Activated T-cell treated with anti-CD3 and anti-CD28 coated beads, Interleukin-2, amount 50 U/mL, for 72 hours (primary cell): ENCODE measurements at places on chromosomes 5 and 9. TPM values are rescaled to one million over a fixed set of nuclear protein-coding genes. Genes with fewer than 3 reads are reported as not detected.

Gene SQSTM1
- 213 TPM for total RNA-seq

Gene UBTD2
- total RNA-seq: 6.5 TPM

Gene CDH18
- total RNA-seq: not detected

Gene ANP32B
- total RNA-seq: 361 TPM

Gene CTNND2
- total RNA-seq: not detected

Gene SELENOP
- total RNA-seq: 0.16 TPM

Gene PARP8
- total RNA-seq: 53.3 TPM

DNA sequence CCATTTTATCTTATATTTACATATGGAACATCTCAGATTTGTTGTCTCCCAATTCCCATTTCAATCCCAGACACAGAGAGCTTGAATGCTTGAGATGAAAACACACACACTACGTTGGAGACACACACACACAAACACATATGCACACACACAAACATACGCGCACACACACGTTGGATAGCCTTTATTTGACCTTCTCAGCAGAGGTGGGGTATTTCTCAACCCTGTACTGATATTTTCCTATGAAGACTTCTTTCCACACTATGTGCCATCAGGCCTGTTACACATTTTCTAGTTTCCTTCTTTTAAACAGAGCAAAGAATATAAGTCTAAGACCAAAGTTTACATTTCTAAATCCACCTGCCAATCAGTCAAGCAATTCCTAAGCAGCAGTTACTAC is 291.0 kb downstream of the TAF11L14 start:
- no peaks in the 10 kb centered on the region for H3K4me1 ChIP-seq
- H3K4me3 ChIP-seq: no peak overlapping the region
- no peaks in the 10 kb centered on the region for H3K27me3 ChIP-seq
- H3K36me3 ChIP-seq: no peaks in the 10 kb centered on the region
- DNase-seq: no peak

GRCh38 chr9:117521293-117521692 is 106.4 kb upstream of the ASTN2 start:
- no peaks in the 10 kb centered on the region for H3K4me1 ChIP-seq
- H3K4me3 ChIP-seq: no peak overlapping the region
- no peak for DNase-seq

- peaks cover 7% of the 10 kb centered on the region for H3K27me3 ChIP-seq
- no peak overlapping the region for H3K4me3 ChIP-seq
- no peaks in the 10 kb centered on the region for H3K36me3 ChIP-seq
- no peak overlapping the region for H3K27ac ChIP-seq
- peaks cover 26% of the 10 kb centered on the region for H3K4me1 ChIP-seq
Measured at GRCh38 chr5:91178461-91178860, 204.7 kb downstream of the ARRDC3 start.

DNA sequence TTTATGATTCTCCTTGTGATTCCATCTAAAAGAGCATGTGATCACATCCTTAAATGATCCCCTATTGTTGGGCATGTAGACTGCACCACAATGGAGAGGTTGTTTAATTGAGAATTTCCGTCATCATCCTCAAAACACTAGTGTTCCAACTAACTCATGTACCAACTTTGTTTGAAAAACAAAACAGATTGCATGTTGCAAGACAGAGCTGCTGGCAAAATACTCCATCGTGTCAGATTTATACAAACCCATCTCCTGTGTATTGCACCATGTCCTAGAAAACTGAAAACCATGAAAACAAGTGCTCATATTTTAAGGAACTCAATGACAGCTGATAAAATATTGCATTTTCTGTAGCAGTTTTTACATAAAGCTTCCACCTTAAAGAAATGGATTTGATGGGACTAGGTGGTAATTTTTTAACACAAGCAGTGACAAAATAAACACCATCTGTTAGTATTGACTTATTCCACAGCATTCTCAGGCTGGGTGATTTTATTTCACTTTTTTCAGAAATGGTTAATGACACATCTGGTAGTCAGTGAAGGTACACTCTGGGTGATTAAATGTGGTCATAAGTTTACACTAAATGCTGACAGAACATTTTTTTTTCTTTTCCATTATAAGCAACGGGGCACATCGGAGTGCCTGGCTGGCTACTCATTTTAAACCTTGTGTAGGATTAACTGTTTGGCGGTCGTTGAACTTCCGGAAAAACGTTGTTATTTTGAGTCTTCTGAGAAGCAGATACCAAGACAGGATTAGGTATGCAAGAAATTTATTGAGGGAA is 602.9 kb upstream of the WWC1 start:
- H3K27me3 ChIP-seq: no peaks in the 10 kb centered on the region
- DNase-seq: no peak
- no peaks in the 10 kb centered on the region for H3K36me3 ChIP-seq
- H3K4me3 ChIP-seq: no peak overlapping the region
- H3K4me1 ChIP-seq: no peaks in the 10 kb centered on the region

DNA sequence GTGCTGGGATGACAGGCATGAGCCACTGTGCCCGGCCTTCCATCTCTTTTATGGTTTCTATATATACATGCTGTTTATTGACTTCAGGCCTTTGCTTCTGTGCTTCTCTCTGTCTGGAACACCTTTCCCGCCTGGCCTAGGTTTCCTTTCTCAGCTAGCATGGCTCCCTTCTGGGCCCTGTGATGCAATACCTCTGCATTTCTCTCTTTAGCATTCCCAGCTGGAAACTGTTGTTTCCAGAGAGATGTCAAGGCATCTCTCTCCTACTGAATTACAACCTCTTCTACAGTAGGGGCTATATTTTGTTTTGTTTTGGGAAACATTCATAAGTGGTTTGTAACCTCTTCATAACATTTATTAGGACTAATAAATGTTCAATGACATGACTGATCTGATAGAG is 57.1 kb downstream of the RPS23 start:
- H3K27ac ChIP-seq: no peak overlapping the region
- H3K27me3 ChIP-seq: no peaks in the 10 kb centered on the region
- H3K4me3 ChIP-seq: no peak overlapping the region
- no peaks in the 10 kb centered on the region for H3K36me3 ChIP-seq
- peaks cover 8% of the 10 kb centered on the region for H3K4me1 ChIP-seq

GRCh38 chr9:36145970-36146369 is 9.4 kb downstream of the GLIPR2 start:
- H3K4me1 ChIP-seq: peaks cover 93% of the 10 kb centered on the region
- H3K4me3 ChIP-seq: no peak overlapping the region
- H3K27ac ChIP-seq: no peak overlapping the region
- H3K36me3 ChIP-seq: peaks cover 18% of the 10 kb centered on the region
- no peaks in the 10 kb centered on the region for H3K27me3 ChIP-seq

DNA sequence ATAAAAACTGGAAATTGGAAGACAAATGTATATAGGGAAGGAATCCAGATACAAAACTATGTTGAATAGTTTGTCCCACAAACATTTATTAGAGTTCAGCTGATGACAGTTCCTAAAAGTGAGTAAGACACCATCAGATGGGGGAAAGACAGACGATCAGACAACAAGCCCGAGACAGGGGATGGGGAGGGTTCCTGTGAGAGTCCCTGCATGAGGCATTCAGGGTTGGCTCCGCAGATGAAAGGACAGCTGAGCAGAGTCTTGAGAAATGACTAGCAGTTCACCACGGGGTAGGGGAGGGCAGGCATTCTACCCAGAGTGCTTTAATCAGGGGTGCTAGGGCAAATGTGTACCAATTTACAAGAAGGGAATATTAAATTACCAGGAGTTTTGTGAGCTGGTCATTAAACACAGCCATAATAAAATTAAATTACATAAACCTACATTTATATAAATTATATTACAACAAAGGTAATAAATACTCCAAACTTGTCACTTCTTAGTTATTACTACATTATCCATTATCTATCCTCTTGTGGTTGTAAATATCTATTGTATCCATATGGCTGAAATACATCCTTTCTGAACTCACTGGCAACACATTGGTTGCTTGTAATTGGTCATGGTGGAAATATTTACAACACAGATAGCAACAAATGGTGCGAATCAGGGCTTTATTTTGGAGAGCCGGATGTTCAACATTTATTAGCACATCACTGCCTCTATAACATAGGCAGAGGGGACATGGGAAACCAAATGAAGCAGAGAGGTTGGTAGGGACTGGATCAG is 27.8 kb downstream of the TNFSF15 start:
- H3K36me3 ChIP-seq: peaks cover 2% of the 10 kb centered on the region
- H3K27ac ChIP-seq: no peak overlapping the region
- H3K4me3 ChIP-seq: no peak overlapping the region
- peak; percentile 63 for DNase-seq

DNA sequence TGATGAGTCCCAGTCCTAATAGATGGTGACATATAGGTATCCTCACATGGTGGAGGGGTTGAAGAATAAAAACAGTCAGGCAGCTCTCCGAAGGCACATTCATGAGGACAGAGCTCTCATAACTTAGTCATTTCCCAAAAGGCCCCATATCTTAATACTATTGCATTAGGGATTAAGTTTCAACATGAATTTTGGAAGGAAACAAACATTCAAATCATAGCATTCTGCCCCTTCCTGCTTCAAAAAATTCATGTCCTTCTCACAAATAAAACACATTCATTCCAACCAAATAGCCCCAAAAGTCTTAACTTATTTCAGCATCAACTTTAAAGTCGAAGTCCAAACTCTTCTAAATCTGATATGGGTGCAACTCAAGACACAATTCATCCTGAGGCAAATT is 277.2 kb upstream of the NR4A3 start:
- no peaks in the 10 kb centered on the region for H3K4me1 ChIP-seq
- H3K36me3 ChIP-seq: no peaks in the 10 kb centered on the region
- no peak overlapping the region for H3K27ac ChIP-seq

GRCh38 chr5:81830596-81830995 is 79.7 kb upstream of the SSBP2 start:
- no peak for DNase-seq
- no peaks in the 10 kb centered on the region for H3K27me3 ChIP-seq
- no peak overlapping the region for H3K4me3 ChIP-seq
- no peaks in the 10 kb centered on the region for H3K4me1 ChIP-seq
- no peak overlapping the region for H3K27ac ChIP-seq

- peak overlapping the region; percentile 57 for H3K27ac ChIP-seq
- H3K27me3 ChIP-seq: peaks cover 16% of the 10 kb centered on the region
- H3K4me3 ChIP-seq: no peak overlapping the region
- DNase-seq: no peak
- no peaks in the 10 kb centered on the region for H3K36me3 ChIP-seq
Measured at GRCh38 chr5:68303754-68304420, 88.3 kb downstream of the PIK3R1 start.

DNA sequence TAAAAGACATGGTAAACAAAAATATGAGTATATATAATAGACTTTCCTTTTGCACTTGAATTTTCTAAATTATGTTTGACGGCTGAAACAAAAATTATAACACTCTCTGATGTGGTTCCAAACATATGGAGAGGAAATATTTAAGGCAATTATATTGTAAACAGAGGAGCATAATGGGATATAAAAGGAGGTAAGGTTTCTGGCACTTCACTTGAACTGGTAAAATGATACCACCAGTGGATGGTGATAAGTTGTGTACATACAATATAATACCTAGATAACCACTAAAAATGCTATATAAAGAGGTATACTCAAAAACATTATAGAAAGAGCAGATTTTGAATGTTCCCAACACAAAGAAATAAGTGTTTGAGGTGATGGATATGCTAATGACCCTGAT is 192.9 kb upstream of the RAD23B start:
- H3K4me3 ChIP-seq: no peak overlapping the region
- H3K36me3 ChIP-seq: no peaks in the 10 kb centered on the region
- no peaks in the 10 kb centered on the region for H3K27me3 ChIP-seq
- no peak for DNase-seq
- no peaks in the 10 kb centered on the region for H3K4me1 ChIP-seq

- peaks cover 3% of the 10 kb centered on the region for H3K36me3 ChIP-seq
- peaks cover 33% of the 10 kb centered on the region for H3K27me3 ChIP-seq
- no peaks in the 10 kb centered on the region for H3K4me1 ChIP-seq
- H3K27ac ChIP-seq: no peak overlapping the region
Measured at GRCh38 chr9:126198854-126199253, 127.8 kb upstream of the MVB12B start.

GRCh38 chr5:41435276-41435675 is 75.1 kb downstream of the PLCXD3 start:
- no peak for DNase-seq
- no peak overlapping the region for H3K27ac ChIP-seq
- no peaks in the 10 kb centered on the region for H3K36me3 ChIP-seq
- no peak overlapping the region for H3K4me3 ChIP-seq
- no peaks in the 10 kb centered on the region for H3K4me1 ChIP-seq

GRCh38 chr9:85737671-85738070 is 4.1 kb downstream of the AGTPBP1 start:
- no peak for DNase-seq
- H3K27me3 ChIP-seq: no peaks in the 10 kb centered on the region
- H3K4me3 ChIP-seq: no peak overlapping the region
- H3K4me1 ChIP-seq: peaks cover 50% of the 10 kb centered on the region
- no peak overlapping the region for H3K27ac ChIP-seq

DNA sequence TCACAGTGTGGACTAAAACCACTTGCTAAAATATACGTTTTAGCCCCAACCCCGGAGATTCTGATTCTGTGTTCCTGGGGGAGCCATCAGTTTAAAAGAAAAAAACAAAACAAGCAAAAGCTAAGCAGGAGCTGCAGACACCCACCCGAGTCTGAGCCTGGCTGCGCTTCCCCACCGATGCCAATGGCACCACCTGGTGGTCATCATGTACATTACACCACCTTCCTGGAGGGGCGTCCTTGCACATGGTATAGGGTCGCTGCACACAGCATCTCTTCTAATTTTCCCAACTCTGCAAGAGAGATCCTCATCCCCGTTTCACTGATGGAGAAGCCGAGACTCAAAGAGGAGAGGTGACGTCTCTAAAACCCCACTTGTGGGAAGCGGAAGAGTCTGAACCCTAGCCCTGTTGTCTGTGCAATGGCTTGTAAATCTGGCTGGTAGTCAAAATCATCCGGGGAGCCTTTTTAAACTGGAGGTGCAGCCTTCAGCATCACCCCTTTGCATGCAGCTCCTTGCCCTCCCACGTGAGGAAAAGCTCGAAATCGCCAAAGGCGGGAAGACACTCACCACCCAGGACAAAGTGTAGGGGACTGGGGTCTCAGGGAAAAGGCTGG is 23.1 kb upstream of the CNOT6 start:
- peaks cover 10% of the 10 kb centered on the region for H3K27me3 ChIP-seq
- H3K4me1 ChIP-seq: peaks cover 6% of the 10 kb centered on the region
- peak; percentile 66 for DNase-seq
- H3K27ac ChIP-seq: no peak overlapping the region
- no peaks in the 10 kb centered on the region for H3K36me3 ChIP-seq

DNA sequence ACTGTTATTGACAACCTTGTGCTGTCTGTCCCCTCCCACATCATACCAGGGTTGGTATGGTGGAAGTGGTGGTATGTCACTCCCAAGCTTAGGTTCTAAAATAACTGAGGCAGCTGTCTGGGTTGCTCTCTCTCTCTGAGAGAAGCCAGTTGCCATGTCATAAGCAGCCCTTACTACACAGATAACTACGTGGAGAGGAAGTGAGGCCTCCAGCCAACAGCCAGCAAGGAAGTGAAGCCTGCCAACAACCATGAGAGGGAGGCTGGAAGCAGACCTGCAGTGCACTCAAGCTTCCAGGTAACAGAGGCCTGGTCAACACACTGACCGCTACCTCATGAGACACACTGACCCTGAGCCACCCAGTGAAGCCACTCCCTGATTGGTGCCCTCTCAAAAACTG is 18.6 kb downstream of the CTNNAL1 start:
- no peaks in the 10 kb centered on the region for H3K4me1 ChIP-seq
- H3K4me3 ChIP-seq: no peak overlapping the region
- H3K36me3 ChIP-seq: no peaks in the 10 kb centered on the region
- no peak for DNase-seq
- H3K27ac ChIP-seq: no peak overlapping the region
- H3K27me3 ChIP-seq: no peaks in the 10 kb centered on the region
